Thoracic aorta endothelial cell (primary cell): ENCODE measurements at places on chromosomes 16 and 17. TPM values are rescaled to one million over a fixed set of nuclear protein-coding genes. Genes with fewer than 3 reads are reported as not detected.

ZNF624 gene
- 5.6 and 6.6 TPM in 2 replicates for total RNA-seq

PROCA1 gene
- total RNA-seq = 1.1 and 1.3 TPM in 2 replicates

SEZ6 gene
- not detected in 2 replicates for total RNA-seq

SHPK gene
- 12.2 and 19.2 TPM in 2 replicates for total RNA-seq

KRT32 gene
- total RNA-seq = not detected in 2 replicates

IL17C gene
- not detected in 2 replicates for total RNA-seq

E4F1 gene
- 21.0 and 26.1 TPM in 2 replicates for total RNA-seq

HSPB9 gene
- not detected in 2 replicates for total RNA-seq

COX11 gene
- 41.5 and 52.3 TPM in 2 replicates for total RNA-seq

MYO15B gene
- 6.3 and 11.6 TPM in 2 replicates for total RNA-seq

AKAP10 gene
- total RNA-seq = 25.9 and 27.2 TPM in 2 replicates

METTL16 gene
- 27.7 TPM in 2 replicates for total RNA-seq

CDK10 gene
- 37.0 and 45.8 TPM in 2 replicates for total RNA-seq

PRSS33 gene
- total RNA-seq = not detected in 2 replicates

ZNF469 gene
- total RNA-seq = 2.1 and 2.7 TPM in 2 replicates
